ENCODE measurements at places on chromosomes 2 and 18.

GRCh38 chr2:215031321-215031720 lies 107.1 kb downstream of the ABCA12 start:
- DNase-seq = no peak

GRCh38 chr2:112605926-112606325 lies 21.5 kb downstream of the CHCHD5 start:
- DNase-seq = no peak

- no peak for DNase-seq
These were observed 22.7 kb upstream of the SPR start for GRCh38 chr2:72864500-72864899.

DNA sequence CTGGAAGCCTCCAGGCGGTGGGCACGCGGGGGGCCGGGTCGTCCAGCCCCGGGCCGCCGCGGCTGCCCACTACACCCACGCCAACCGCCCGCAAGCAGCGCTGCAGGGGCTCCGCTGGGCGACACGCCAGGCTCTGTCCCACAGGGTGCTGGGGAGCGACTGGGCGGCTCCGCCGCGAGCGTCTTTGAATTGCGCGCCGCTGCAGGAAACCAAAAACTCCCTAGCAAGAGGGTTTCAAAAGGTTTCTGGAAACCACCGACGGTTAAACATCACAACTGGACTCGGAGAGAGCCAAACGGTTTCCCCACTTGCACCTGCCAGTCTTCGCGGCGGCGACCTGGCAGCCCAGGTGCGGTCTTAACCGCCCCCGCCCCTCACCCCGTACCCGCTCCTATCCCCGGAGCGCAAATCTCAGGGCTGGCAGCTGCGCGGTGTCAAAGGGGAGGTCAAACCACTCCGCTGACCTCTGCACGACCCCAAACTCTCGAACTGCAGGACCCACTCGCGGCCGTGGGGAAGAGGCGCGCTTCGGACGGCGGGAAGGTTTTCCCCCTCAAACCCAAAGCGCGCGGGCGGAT lies 1.0 kb downstream of the CXCR4 start:
- DNase-seq = no peak

DNA sequence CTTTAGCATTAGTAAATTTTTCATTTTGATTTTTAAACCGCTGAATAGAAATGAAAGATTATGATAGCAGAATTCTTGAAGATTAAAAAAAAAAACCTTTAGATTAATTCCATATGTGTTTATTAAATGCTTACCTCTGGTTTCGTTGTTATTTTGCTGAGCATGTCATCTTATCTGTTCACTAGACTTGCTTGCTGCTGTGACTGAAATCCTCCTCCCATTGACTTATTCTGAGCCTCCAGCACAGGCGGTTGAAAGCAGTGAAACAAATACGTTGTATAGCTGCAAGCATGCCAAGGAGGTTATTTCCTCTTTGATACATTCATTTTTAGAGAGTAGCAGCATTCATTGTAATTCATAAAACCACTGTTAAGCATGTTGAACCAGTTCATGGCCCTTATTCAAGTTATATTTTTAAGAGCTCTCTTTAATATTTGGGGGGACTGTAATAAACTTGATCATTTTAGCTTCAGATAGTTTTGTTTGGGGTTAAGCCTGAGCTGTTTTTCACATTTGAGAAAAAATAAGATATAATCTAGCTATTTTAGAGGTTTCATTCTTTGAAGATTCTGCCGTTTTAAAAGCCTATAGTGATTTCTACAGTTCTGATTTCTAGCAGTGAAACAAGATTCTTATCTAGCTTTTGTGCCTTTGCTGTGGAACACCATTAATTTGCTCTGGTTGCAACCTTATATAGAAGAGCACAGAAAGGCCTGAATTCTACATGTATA lies at the start of gene HTR2B:
Gene HTR2B (minus strand): TSS at position 205 of the 731 bp plus-strand sequence. CDS start 1,278 bp downstream, outside the sequence.
- DNase-seq = peak; percentile 12

GRCh38 chr2:165056564-165056963 lies 101.2 kb upstream of the SLC38A11 start:
- no peak for DNase-seq

GRCh38 chr18:33656889-33657448 lies 79.0 kb downstream of the ASXL3 start:
- DNase-seq = no peak

GRCh38 chr2:169476459-169476858 lies 2.8 kb upstream of the BBS5 start:
- no peak for DNase-seq

- no peak for DNase-seq
These were observed 81.1 kb upstream of the SLC39A10 start for GRCh38 chr2:195575879-195576401.

DNA sequence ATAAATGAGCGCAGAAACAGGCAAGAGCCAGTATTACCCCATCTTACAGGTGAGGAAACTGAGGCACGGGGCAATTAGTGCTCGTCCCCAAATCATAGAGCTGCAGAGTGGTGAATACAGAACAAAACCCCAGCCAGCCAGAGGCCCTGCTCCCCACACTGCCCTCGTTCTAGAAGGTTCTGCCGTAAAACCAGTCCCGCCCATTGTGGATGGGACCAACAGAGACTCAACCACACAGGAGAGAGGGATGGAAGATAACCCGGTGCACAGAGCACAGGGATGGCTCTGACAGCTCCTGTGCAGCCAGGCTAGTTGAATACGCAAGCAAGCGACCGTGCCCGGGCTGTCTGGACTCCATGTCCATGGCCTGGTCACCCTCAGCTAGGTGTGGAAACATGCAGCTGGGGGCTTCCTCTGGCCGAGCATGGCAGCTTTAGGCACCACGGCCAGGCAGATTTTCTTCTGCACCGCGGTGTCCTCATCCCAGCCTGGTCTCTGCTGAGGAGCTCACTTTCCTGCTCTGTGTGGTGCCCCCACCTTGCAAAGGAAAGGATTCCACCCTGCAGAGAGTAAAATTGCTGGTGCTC lies 146.4 kb downstream of the TPO start:
- DNase-seq = no peak

GRCh38 chr18:36028859-36029258 lies 38.5 kb downstream of the RPRD1A start:
- no peak for DNase-seq

DNA sequence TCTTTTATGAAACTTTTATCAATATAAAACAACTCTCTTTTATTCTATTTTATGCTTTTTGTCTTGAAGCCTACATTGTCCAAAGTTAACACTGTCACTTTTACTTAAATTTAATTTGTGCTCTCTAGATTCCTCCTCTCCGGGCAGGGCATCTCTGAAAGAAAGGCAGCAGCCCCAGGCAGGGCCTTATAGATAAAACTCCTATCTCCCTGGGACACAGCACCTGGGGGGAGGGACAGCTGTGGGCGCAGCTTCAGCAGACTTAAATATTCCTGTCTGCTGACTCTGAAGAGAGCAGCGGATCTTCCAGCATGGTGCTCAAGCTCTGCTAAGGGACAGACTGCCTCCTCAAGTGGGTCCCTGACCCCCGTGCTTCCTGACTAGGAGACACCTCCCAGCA lies 447.7 kb upstream of the FANCL start:
- no peak for DNase-seq

DNA sequence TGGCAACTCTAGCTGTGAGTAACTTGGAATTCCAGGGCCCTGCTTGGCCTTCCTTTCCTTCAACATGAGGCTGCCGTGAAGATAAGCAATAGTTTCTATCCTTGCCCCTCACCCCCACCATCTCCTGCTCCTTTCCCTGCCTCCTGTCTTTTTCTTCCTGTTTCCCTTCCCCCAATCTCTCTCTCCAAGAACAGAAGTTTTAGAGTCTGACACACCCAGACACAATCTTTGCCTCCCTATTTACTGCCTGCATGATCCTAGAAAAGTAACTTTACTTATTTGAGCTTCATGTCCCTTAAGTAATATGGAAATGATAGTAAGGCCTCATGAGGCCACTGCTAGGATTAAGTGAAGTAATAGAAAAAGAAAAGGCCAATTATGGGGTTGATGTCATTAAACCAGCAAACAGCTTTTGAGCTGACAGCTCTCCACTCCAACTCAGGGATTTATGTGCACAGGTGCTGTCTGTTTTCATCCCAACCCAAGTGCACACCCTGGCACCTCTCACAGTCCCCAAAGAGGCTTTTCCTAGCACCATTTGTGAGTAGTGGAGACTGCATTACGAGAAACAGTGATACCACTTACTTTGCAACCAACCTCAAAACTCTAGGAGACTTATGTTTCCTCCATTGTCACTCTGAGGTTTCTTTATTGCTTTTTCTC lies 123.7 kb upstream of the SIX3 start:
- DNase-seq = no peak

- no peak for DNase-seq
These were observed 297.1 kb upstream of the FSIP2 start for GRCh38 chr2:185441486-185442005.

DNA sequence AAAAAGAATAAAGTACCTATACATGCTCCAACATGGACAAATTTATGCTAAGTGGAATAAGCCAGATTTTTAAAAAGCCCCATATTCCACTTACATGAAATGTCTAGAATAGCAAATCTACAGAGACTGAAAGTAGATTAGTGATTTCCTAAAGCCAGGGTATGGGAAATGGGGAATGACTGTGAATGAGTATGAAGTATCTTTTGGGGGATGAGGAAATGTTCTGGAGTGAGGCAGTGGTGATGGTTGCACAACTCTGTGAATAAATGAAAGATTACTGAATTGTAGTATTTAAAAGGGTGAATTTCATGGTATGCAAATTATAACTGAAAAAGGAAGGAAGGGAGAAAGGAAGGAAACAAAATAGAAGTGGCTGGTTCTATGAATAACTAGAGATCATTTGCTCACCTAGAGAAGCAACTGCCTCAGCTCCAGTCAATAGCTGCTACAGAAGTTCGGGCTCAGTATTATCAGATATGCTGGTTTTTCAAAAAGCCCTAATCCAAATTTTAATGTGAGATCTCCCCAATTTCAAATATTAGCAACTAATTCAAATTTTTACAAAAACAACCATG lies 39.3 kb downstream of the MAP3K2 start:
- no peak for DNase-seq

DNA sequence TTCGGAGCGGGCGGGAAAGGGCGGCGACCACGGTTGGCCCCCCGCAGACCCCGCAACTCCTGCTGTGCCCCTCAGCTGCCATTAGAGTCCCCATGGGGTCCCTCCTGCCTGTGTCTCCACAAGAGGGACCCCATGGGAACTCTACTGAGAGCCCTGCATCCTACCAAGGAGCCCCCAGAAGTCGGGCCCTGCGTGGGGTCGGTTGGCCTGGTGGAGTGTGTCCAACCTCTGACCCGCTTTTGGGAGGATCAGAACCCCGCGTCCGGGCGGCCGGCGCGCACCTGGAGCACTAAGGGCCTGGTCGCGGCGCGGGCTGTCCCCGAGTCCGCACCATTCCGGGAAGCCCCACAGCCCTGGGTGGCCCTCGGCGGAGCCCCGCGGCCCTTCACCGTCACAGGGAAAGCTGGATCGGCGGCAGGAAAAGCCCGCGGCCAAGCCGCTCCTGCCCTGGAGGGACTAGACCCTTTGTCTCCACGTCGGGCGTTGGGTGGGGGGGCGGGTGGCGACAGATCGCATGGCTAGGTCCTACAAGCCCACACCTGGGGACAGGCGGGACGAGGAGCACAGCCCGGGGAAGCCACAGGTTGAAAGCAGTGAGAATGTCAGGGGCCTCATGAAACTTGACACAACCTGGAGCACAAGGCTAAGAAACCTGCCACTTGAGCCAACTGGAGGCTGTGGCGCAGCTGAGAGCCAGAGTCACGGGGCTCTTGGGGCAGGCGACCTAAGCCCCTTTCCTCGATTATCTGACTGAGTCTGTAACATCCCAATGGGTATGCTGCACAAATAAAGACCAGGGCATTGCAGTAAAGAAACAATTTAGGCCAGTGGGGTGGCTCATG lies 11.2 kb upstream of the CXXC1 start:
- no peak for DNase-seq

GRCh38 chr2:229674830-229675530 lies 39.4 kb downstream of the DNER start:
- DNase-seq = no peak

GRCh38 chr2:160325418-160325817 lies 125.3 kb upstream of the ITGB6 start:
- no peak for DNase-seq

DNA sequence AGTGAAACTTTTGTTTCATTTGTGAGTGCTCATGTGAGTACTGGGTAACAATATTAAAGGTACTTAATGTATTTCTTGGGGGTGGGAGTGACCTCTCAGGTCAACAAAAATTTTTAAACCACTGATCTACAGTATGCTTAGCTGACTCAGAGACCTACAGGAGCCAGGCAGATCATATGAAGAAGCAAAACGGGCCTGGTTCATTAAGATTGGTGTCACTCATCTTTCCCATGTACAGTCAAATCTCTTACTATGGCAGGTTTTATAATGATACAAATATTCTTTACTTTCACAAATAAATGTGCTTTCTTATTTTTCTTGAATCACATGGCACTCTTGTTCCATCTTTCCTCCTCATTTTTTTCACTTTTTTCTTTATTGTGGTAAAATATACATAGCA lies 7.7 kb upstream of the TMSB10 start:
- no peak for DNase-seq

DNA sequence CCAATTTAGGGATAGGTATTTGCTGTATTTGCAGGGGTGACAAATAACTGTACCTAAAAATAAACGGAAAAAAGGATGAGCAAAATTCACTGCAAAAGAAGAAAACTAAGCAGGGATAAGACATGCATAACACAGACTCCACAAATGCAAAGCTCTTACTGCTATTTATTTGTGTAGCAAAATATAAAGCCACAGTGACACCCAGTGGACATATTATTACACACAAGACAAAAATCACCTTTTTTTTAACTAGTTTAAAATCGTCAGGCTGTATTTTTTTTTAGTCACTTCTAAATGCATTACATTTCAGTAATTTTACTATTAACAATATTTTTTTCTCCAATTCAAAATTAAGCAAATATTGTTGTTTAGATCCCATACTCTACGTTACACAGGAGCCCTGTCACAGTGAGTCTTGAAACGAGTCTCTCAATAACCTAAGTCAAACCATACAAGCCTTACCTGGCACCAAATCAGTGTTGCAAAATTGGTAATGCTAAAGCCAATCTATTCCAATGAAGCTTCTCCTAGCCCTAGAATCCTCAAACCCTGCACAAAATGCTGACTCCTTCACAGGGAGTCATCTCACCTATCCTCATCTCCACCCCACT lies 23.7 kb downstream of the METTL4 start:
- no peak for DNase-seq

GRCh38 chr2:130818809-130819208 lies 17.9 kb upstream of the ARHGEF4 start:
- DNase-seq = no peak

DNA sequence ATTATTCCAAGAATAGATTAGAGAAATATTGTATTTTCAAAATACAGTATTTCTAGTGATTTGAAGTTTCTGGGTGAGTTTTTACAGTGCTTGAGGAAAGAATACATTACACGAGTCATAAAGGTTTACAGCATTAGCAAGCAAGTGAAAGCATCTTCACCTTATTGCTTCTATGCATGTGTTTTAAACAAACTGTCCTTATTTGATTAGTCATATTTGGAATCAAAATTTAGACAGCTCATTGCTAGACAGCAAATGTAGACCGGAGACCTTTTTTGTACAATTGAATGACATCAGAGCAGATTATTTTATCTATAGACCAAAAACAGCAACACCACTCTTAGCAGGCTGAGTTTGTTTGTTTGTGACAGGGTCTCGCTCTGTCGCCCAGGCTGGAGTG lies 69.2 kb downstream of the FAM161A start:
- DNase-seq = no peak
